ENCODE measurements at places on chromosomes 11 and 22. TPM values are rescaled to one million over a fixed set of nuclear protein-coding genes. Genes with fewer than 3 reads are reported as not detected.

DNA sequence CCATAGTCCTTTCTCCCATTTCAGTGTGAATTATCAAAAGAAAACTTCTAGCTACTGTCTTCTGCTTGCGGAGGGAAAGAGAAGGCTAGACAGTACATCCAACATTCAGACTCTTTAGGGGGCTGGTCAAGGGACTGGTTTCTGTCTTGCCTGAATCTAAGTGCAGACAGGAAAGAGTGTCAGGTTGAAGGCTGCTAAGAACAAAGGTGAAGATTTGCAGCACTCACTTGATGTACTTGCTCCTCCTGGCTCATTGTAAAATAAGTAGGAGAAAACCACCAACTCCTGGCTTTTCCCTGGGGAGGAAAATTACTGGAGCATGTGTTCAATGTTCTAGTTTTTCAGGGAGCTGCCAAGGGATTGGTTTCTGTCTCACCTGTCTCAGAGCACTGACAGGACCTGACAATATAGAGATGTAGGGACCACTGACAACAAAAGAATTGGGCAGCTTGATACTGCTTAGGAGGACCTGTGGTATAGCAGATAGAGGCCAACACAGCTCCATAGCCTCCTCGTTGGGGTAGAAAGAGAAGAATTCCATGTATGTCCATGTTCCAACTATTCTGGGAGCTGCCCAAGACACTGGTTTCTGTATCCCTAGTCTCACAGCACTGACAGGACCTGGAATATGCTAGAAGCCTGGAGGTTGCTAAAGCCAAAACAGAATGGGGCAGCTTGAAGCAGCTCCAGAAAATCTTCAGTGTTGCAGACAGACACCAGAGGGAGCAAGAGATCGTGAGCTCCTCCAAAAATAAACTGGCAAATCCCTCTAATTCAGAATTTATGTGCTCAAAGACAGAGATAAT is 39.7 kb upstream of the MMP12 start:
- no peak overlapping the region for H3K4me3 ChIP-seq
- H3K4me1 ChIP-seq: peaks cover 11% of the 10 kb centered on the region
- H3K27me3 ChIP-seq: no peaks in the 10 kb centered on the region
- no peaks in the 10 kb centered on the region for H3K36me3 ChIP-seq
- no peak overlapping the region for H3K27ac ChIP-seq

GRCh38 chr11:92154110-92154509 is 70.5 kb upstream of the FAT3 start:
- H3K4me1 ChIP-seq: peaks cover 5% of the 10 kb centered on the region
- H3K27ac ChIP-seq: no peak overlapping the region
- no peaks in the 10 kb centered on the region for H3K36me3 ChIP-seq
- no peak for DNase-seq
- H3K27me3 ChIP-seq: no peaks in the 10 kb centered on the region

DNA sequence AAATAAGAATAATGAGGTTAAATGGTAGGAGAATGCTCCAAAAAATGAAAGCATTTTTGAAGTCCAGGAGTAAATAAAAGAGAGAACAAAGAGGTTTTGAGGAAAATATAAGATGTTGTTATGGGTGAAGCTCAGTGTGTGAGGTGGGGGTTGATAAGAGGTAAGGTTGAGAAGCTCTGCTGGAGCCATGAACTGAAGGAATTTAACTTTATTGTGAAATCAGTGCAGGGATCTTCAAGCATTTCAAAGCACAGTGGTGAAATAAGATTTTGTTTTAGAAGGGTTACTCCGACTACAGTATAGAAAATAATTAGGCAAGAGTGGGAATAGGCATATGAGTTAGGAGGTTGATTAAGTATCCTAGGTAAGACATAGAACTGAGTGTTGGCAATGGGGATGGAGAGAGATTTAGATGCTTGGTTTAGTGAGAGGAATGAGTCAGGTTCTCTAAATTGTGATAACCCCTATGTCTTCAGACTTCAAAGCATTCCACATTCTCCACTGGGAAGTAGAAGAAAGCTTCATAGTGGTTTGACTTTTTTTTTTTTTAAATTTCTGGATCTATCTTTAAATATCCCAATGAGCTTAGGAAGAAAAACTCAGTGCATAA is 403.2 kb downstream of the AASDHPPT start:
- H3K27me3 ChIP-seq: no peaks in the 10 kb centered on the region
- no peak overlapping the region for H3K4me3 ChIP-seq
- H3K36me3 ChIP-seq: no peaks in the 10 kb centered on the region

Gene PGA5
- not detected for total RNA-seq

DNA sequence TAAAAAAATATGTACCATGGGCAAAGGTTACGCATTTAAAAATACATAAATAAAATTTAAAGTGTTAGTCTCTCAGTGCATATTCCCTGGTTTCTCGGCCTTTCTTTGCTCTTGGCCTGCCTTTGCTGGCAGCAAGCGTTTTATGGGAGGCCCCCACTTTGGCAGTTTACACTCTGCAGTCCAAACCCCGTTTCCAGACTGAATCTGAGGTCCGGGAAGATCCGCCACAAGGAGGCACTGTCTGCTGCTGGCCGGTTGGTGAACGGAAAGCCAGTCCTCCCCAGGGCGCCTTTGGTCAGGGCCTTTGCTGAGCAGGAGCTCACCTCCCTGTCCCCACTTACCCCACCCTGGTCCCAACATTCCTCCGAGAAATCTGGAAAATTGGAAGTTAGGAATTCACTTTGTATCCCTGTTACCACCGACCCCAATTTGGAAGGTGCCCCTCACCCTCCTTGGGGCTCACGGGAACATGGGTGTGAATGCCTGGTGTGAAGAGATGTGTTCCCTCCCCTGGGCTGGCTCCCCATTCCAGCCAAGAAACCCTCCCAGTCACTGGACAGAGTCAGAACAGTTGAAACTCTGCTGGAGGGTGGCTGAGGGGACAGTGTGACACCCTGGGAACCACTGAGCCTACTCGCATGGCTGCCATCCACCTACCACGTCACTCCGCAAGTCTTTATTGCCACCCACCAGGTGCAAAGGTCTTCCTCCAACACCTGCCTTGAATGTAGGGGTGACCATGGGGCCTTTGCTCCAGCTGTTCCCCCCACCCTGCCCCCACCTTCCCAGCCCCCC is 9.4 kb upstream of the SF1 start:
- DNase-seq: no peak
- H3K27me3 ChIP-seq: no peaks in the 10 kb centered on the region
- no peaks in the 10 kb centered on the region for H3K36me3 ChIP-seq
- no peaks in the 10 kb centered on the region for H3K4me1 ChIP-seq

Gene LRRC74B
- total RNA-seq: not detected

Gene ARHGEF17
- 136 TPM for total RNA-seq

- peaks cover 14% of the 10 kb centered on the region for H3K27me3 ChIP-seq
- H3K27ac ChIP-seq: no peak overlapping the region
- peak overlapping the region; percentile 62 for H3K4me3 ChIP-seq
- H3K36me3 ChIP-seq: no peaks in the 10 kb centered on the region
- peaks cover 9% of the 10 kb centered on the region for H3K4me1 ChIP-seq
Measured at GRCh38 chr11:6258571-6259081, 1.0 kb upstream of the CCKBR start.

Gene CCDC157
- 5.8 TPM for total RNA-seq

DNA sequence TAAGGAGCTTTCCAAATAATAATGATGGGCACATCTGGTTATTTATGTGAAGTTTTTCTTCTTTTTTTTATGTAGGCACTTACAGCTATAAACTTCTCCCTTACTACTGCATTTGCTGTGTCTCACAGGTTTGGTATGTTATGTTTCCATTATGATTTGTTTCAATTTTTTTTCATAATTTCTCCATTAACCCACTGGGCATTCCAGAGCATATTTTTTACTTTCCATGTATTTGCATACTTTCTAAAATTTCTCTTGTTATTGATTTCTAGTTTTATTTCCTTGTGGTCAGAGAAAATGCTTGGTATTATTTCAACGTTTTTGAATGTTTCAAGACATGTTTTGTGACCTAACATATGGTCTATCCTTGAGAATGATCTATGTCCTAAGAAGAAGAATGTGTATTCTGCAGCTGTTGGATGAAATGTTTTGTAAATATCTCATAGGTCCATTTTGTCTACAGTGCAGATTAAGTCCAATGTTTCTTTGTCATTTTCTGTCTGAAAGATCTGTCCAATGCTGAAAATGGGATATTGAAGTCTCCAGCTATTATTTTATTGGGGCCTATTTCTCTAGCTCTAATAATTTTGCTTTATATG is 362.1 kb downstream of the DDX10 start:
- H3K4me1 ChIP-seq: no peaks in the 10 kb centered on the region

GRCh38 chr22:35051013-35051535 is 14.9 kb upstream of the ISX start:
- peaks cover 19% of the 10 kb centered on the region for H3K27me3 ChIP-seq
- peaks cover 3% of the 10 kb centered on the region for H3K4me1 ChIP-seq
- H3K36me3 ChIP-seq: no peaks in the 10 kb centered on the region
- no peak overlapping the region for H3K4me3 ChIP-seq
- H3K27ac ChIP-seq: no peak overlapping the region

- H3K36me3 ChIP-seq: no peaks in the 10 kb centered on the region
- peaks cover 5% of the 10 kb centered on the region for H3K4me1 ChIP-seq
- peaks cover 32% of the 10 kb centered on the region for H3K27me3 ChIP-seq
- no peak for DNase-seq
- H3K4me3 ChIP-seq: no peak overlapping the region
Measured at GRCh38 chr22:36546932-36547331, 18.0 kb upstream of the EIF3D start.

DNA sequence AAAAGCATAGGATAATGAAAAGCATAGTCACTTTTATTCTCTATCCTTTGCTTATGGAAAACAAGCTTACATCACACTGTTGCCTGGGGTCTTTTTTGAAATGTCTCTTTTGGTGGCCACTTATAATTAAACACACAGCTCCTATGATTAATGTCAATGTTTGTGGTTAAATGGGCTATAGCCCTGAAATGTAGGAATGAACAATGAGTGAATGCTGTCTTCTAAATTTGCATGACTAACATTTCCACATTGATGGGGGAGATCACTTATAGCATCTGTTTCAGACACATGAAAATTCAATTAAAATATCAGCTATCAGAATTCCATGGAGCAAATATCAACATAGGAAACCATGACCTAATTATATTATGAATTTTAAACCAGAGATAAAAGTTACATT is 171.4 kb upstream of the FAT3 start:
- no peaks in the 10 kb centered on the region for H3K27me3 ChIP-seq
- no peak overlapping the region for H3K27ac ChIP-seq
- peaks cover 34% of the 10 kb centered on the region for H3K4me1 ChIP-seq

DNA sequence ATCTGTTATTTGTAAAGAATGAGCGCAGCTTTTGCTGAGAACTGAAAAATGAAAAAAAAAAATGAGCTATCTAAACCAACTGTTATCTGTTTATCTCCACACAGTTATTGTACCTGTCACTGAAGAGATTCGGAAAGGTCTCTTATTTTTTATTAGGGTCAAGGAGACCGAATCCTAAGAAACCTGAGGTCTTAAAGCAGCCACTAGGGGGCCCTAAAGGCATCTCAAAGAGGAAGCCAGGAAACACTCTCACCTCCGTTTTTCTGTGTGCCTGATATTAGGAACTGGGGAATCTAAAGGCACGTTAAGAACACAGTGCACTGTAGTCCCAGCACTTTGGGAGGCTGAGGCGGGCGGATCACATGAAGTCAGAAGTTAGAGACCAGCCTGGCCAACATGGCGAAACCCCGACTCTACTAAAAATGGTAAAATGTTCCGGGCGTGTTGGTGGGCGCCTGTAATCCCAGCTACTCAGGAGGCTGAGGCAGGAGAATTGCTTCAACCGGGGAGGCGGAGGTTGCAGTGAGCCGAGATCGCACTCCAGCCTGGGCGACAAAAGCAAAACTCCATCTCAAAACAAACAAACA is 3.5 kb upstream of the LARGE1 start:
- H3K27me3 ChIP-seq: peaks cover 38% of the 10 kb centered on the region
- peaks cover 26% of the 10 kb centered on the region for H3K4me1 ChIP-seq
- no peaks in the 10 kb centered on the region for H3K36me3 ChIP-seq
- H3K4me3 ChIP-seq: peak overlapping the region; percentile 84
- no peak for DNase-seq

- H3K4me1 ChIP-seq: no peaks in the 10 kb centered on the region
- DNase-seq: no peak
- no peak overlapping the region for H3K27ac ChIP-seq
- peaks cover 23% of the 10 kb centered on the region for H3K27me3 ChIP-seq
- H3K36me3 ChIP-seq: no peaks in the 10 kb centered on the region
Measured at GRCh38 chr11:58503361-58503856, 4.5 kb downstream of the OR5B21 start.

- H3K27ac ChIP-seq: no peak overlapping the region
- H3K4me3 ChIP-seq: no peak overlapping the region
- H3K36me3 ChIP-seq: peaks cover 5% of the 10 kb centered on the region
- peaks cover 6% of the 10 kb centered on the region for H3K4me1 ChIP-seq
Measured at GRCh38 chr11:26830757-26831156, 108.9 kb upstream of the SLC5A12 start.

All from mesothelial cell of epicardium (in vitro differentiated cells).